Dorsolateral prefrontal cortex (tissue), 122 donors: ENCODE measurements at places on chromosomes 6 and 20.
A peak's percentile ranks its signal among the peaks of the same experiment; 100 is the strongest.

DNA sequence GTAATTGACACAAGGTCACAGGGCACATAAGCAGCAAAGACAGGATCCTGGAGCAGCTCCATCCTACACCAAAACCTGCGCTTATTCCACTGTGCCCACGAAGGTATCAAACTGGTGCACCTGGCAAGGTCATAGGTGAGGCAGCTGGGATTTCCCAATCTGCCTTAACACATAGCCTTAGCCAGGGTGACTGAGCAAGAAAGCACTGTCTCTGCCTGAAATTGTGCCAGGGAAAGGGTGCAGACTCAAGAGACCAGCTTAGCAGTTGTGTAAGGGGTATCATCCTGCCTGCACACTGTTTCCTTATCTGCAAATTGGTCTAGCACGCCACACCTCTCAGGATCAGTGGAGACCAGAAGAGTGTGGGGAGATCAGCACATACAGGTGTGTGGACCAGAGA is 82.8 kb downstream of the MAFB start:
- no peak for DNase-seq

- no peak for DNase-seq
These were observed 1.9 kb upstream of the TRIM38 start for GRCh38 chr6:25960734-25961133.

DNA sequence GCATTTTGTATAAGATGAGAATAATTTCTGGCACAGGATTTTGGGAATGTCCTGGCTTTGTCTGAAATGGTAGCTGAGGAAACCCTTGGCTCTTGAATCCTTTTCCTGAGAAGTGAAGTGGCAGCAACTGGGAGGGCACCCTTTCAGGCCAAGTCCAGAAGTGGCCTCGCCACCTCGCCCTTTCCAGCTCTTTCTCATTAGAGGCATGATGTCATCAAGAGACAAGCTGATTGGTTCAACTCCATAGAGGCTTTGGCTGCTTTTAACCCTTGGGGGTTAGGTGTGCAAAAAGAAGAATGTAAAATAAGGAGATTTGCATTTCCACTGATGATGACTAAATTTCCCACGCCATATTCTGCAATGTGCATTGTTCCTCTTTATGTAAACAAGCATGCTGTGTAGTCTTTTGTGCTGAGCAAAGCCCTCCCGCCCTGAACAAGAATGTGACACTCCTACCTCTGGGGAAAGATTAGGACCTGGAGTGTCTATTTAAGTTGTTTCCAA is 116.5 kb downstream of the TCP11 start:
- no peak for DNase-seq

DNA sequence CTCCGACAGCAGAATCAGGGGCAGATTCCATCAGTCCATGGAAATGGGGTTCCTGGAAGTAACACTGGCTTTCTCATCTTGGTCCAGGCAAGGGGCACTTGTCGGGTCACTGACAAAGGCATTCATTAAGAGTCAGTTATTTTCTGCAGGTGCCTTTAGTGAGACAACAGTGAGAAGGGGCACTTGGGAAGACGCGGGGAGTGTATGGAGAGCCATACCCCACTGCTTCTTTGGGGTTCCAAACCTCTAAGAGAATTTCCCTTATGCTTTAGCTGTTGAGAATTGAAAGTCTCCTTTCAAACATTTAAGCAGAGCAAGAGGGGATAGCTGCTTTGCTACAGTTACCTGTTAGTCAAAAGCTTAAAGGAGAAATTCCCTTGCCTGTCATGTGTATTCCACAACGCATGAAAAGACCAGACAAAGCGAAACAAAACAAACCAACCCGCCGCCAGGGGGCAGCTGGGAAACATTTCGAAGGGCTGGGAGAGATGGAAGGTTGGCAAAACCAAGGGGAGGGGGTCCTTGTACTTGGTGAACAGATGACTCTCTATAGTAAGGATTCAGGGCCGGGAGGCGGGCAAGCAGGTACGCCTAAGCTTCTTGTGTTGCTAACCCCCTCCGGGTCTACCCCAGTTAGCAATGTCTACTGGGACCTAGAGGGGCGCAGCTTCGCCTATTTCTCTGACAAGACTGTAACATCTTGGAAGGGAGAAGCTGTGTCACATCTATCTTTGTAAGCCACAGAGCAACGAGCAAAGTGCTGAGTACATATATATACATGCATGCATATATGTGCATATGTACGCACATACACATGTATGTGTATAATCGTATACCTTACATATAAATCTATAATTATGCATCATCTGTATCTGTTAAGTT is 474.9 kb upstream of the AGPAT4 start:
- DNase-seq: peak; percentile 48

- no peak for DNase-seq
These were observed 148.2 kb downstream of the LAMA2 start for GRCh38 chr6:129031051-129031599.

GRCh38 chr6:45699663-45700062 is 316.0 kb downstream of the CLIC5 start:
- DNase-seq: no peak

GRCh38 chr20:8757146-8757545 is 311.7 kb upstream of the PLCB4 start:
- no peak for DNase-seq

DNA sequence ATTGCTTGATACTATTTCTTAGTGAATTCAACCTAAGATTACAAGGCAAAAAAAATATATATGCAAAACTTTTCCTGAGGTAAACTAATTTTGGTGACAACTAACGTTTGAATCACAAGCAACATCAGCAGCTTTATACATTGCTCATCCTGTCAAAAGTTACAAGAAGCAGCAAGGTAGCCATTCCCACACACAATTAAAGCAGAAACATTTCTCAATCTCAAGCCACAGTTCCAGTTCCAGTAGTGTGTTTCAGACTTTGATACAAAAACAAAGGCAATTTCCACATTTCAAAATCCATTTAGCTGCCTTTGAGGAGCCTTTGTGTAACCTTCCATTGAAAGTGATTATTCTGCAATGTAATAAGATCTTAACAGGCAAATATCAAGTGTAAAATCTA is 191.0 kb downstream of the WDR27 start:
- DNase-seq: no peak

DNA sequence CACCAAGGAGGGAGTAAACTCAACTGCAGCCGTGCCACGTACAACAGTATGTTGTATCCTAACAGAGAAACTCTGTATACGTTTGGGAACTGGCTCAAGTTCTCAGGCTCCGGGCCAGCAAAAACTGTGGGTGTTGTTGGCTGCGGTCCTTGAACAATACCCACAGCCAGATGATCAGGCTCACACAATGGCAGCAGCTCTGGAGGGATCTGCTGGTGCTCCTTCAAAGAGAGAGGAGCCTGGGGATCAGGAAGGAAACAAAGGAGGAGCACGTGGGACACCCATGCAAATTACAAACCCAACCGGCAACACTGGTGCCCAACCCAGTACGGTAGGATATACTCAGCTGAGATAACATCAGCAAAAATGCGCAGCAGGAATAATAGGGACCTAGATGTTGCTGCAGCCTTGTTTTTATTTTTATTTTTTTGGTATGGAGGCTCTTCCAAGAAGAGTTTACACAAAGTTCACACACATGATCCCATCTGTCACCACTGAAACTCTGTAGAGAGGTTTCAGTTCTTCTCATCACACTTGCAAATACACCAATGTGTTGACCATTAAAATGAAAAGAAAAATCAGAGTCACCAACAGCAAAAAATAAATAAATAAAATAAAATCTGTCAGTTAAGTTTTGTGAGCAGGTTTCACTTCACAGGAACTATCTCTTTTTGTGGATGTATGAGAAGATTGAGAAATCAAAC is 41.2 kb upstream of the PDE10A start:
- DNase-seq: peak; percentile 88

- DNase-seq: no peak
These were observed 160.0 kb downstream of the LRFN2 start for GRCh38 chr6:40427196-40427595.

- DNase-seq: no peak
These were observed 16.2 kb downstream of the GFOD1 start for GRCh38 chr6:13471184-13471583.

DNA sequence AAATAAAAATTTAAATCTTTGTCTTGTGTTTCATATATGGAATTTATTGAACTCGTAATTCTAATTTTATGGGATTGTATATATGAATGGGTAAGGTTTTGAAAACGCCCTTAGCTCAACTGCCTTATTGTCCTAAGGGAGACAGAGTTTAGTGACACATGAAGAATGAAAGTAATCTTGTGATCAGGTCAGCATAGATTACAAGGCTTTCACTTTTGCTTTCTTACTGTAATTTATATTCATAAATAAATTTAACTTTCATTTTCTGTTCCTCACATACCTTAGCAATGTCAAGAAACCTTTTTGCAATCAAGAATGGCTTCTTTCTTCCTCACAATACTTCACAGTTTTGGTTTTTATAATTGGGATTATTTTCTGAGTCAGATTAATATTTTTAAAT is 14.4 kb downstream of the KPNA5 start:
- DNase-seq: no peak

DNA sequence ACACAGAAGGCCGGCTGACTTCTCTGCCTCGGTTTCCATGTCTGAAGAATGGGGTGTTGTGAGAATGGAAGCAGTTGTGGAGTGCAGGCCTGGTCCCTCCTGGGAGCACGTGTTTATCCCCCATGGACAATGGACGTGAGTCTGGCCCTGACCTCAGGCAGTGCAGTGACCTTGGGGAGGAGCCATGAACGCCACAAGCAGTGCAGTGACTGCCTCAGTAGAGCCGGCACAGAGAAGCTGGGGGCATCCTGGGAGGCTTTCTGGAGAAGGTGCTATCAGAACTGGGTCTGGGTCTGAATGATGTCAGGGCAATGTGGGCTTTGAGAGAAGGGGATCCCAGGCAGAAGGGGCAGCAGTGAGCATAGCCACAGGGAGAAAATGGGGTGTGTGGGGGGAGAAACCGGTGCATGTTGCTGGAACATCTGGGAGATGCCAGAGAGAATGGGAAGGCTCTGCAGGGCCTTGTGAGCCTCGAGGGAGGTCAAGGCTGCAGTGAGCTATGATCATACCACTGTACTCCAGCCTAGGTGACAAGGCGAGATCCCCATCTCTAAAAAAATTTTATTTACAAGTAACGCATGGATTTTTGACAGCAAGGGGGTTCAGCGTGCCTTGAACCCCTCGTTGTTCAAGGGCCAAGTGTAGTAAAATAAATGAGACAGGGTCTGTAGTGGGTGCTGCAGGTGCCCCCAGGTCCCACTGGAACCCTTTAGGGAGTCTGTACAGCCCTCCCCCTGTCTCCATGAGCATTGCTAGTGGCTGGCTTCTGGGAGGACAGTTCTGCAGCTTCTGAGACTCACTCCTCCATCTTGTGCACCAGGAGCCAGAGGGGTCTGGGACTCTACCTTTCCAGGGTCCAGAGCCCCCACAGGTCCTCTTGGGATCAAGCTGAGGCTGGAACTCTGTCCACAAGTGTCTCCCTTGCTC is 27.0 kb upstream of the ZBP1 start:
- DNase-seq: no peak

- DNase-seq: no peak
These were observed 53.3 kb upstream of the HFE start for GRCh38 chr6:26033941-26034354.

DNA sequence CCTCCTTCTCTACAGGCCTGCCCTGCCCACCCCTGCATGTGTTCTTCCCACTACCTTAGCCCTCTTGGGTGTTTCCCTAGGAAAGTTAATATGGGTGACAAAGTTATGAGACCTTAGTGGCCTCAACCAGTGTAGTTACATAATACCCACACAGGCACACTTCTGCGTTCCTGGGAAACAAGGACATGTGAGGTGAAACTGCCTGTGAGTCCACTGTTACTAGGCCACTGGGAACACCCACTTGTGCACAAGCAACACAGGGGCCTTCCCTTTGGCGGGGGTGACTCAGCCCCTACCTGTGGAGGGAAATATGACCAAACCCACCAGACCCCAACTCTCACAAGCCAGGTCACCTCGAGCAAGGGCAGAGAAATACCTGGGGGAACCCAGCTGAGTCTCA is 12.8 kb downstream of the PI16 start:
- no peak for DNase-seq

DNA sequence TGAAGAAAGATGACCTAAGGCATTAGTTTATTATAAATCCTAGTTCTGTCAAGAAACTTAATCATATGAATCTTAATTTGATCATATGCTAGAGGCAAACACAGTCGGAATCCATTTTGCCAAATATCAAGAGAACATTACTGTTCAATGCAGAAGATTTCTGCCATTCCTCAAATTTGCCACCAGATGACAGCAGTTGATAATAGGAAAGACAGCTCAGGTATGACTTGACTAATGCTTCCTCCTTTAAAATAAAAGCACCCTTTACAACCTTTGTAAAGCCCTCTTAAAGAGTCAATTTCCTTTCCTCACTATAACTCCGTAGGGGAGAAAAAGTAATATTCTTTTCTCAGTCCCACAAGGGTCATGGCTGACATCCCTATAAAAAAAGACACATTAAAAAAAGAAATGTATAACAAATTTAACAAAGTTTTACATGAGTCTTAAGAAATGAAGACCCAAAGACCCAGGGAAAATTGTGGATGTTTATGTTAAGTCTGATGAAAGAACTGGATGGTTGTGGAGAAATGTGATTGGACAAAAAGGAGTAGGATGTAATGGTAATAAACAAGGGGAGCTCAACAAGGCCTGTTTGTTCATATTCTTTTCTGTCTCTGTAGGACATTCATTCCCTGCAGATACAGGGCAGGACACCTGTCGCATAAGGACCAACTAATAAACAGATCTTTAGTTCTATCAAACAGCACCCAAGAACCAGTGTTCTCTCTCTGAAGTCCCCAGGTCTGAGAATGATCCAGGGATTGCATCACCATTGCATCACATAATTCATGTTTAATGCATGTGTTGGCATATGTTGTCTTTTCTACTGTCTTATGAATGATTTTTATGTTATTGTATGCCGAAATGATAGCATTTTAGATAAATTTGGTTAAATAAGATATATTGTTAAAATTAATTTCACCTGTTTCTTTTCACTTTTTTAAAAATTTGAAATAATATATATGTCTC is 23.0 kb upstream of the IL17A start:
- no peak for DNase-seq

DNA sequence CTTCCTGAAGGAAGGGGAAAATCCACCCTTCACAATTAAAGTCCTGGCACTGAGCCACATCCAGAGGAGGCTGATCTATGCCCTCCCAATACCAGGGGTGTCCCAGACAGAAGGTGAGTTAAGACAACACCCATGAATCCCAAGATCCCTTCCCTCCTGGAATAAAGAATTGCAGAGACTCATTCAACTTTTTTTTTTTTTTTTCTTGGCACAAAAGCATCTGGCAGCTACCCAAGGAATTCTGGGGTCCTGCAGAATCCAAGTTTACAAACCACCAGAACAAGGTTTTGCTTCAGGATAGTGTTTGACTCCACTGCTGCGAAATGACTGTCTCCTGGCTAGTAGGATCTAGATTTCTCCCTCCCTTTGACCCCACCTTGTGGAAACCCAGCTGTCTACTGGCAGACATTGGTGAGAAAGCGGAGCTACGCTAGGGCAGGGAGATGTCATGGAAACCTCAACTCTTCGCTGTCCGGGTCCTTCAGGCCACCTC is 37.4 kb downstream of the JAG1 start:
- no peak for DNase-seq

DNA sequence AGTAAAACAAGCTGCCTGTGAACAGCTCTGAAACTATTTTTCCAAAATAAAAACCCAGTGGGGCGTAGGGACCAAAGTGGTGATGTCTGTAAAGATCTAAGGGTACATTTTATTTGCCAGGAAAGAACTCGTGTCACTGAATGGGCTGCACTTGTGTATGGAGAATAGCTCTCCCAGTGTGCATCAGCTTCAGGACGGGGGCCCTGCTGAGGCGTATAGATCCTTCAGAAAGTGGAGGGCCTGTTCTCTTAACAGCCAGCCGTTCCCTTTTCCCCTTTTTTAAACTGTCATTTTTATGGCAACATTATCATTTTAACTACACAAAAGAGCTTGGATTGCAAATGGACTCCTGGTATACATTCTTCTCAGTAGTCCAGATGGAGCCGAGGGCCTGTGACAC is 137.3 kb downstream of the TMEM242 start:
- DNase-seq: no peak
